ENCODE measurements at places on chromosomes 3 and 15.

DNA sequence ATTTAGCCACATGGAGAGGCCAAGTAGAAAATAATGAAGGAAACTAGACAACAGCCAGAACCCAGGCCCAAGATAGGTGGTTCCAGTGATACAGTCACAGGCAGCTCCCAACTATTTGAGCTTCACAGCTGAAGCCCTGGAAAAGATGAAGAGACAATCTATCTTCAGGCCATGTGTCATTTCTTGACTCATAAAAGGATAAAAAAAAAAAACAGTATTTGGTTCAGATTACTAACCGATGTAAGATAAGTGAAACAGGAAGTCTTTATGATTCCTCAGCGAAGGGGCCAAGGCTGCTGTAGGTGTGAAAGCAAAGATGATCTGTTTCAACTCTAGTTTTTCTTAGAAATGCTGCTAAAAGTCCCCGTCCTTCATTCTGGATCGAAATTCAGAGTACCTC is 394.6 kb downstream of the ZNF385D start:
- no peak for DNase-seq

- DNase-seq: no peak
These were observed 81.6 kb downstream of the LRRC49 start for GRCh38 chr15:70974004-70974832.

DNA sequence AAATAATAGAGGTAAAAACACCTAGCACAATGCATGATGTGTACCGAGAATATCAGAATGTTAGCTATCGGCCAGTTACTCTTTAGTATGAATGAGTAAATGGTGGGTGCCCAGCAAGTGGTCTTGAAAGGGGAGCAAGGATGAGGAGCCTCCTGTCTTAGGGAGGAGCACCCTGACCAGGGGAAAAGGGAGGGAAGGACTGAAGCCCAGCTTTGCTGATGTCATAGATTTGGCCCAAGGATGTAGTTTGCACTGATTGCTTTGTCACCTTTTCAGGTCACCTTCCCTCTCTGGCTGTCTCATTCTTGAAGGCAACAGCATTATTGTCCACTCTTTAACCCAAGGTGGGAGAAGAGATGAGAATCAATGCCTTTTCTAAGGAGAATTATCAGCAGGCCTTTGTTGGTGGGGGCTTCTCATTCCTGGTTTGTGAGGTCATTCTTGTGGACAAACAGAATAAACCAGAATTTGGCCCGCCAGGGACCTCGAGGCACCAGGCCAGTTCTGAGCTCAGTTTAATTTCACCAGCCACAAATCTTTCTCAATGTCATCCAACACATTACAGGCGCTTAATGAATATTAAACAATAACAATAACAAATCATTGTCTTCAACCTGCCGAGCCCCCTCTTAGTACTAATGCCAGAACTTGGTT is 231.3 kb downstream of the VPS13C start:
- DNase-seq: no peak

- DNase-seq: no peak
These were observed at the start of gene SLC51B for GRCh38 chr15:65044724-65045481. Gene SLC51B (plus strand): TSS chr15:65045387. CDS start chr15:65050005, 4,618 bp downstream.

DNA sequence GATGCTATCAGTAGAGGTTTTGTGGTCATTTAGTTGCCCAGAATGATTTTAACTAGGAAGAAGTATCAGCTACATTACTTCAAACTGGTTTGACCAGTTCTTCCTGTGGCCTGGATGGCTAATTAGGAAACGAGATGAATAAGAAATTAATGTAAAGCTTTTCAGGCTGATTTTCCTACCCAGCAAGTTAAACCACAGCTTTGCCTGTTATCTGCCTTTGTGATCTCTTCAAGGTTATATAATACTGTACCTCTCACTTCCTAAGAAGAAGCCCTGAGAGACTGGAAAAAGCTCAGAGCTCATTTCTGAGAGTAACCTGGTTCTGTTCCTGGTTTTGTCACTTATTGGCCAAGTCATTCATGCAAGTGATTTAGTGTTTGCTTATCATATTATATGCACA is 782.2 kb upstream of the GOLIM4 start:
- DNase-seq: no peak

DNA sequence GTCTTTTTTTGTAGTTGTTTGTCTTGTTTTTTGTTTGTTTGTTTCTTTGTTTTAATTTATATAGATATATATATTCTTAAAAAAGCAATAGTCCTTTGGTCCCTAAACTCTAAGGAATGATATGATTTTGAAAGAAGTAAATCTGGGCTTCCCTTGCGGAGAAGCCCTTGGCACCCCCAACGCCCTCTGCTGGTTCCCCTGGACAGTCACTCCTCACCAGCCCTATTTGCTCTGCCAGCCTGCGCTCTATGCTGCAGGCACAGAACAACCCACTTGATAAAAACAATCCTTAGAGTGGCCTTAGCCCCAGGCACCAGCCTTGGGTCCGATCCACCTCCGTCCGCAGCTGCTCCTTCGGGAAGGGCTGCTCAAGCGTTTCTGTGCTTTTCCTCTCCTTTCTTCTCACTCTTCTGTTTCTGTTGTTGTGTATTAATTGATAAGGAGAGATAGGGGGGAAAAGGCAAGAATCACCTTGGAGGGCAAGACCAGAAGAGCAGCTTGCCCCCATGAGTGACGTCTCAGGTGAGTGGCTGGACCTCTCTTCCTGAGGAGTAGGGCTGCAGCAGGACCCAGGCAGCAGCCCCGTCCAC is 13.7 kb upstream of the PARP6 start:
- DNase-seq: peak; percentile 15

DNA sequence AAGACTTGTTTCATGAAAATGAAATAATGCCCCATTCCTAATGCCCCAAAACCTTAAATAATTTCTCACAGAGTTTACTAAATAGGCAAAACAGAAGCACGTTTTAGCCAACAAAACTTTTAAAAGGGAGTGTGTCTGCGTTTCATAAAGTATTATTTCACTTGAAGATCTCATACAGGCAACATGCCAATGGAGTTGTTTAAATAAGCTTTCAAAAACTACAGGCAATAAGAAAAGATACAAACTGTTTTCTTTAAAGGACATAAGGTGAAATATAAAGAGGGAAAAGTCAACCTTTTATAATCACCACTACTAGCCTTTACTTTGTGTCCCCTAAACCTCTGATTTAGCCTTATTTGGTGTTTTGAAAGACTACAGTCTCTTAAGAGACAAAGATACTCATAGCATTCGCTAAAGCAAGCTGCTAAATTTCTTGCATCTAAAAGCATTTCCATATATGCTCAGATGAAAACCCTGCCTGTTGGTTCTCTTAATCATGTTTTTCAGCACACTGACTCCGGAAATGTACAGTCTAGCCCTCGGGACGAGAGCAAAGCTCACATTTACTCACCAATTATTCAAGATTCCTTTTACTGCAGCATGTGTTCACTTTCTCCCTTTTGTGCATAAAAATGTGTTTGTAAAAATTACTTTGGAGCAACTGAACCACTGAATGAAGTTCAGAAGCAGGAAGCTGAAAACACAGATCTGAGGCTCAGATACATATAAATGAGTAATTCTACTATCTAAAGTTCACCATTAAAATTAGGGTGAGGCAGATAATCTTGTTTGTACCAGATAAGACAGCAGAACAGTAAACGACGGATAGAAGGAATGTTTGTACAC is 119.0 kb downstream of the GOLIM4 start:
- DNase-seq: no peak

- no peak for DNase-seq
These were observed 101.6 kb downstream of the MAGI1 start for GRCh38 chr3:65936908-65937638.

Data from CD8-positive, alpha-beta memory T cell (primary cell).